Left ventricle myocardium superior (tissue), 1 donor: ENCODE measurements at places on chromosomes 16 and 17.
A peak's percentile ranks its signal among the peaks of the same experiment; 100 is the strongest.

DNA sequence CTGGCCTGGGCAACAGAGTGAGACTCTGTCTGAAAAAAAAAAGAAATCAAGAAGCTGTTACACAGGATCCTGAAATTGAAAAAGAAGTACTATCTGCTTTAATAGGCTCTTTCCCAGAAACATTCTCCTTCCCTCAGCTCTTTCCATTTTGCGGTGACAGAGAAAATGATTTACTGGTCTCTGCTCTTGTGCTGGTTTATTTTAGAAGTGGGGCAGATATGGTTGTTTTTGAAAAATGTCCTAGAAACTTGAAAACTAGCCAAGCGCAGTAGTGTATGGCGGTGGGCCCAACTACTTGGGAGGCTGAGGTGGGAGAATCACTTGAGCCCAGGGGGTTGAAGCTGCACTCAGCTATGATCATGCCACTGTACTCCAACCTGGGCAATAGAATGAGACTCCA is 28.8 kb upstream of the TANGO6 start:
- DNase-seq, result no peak

DNA sequence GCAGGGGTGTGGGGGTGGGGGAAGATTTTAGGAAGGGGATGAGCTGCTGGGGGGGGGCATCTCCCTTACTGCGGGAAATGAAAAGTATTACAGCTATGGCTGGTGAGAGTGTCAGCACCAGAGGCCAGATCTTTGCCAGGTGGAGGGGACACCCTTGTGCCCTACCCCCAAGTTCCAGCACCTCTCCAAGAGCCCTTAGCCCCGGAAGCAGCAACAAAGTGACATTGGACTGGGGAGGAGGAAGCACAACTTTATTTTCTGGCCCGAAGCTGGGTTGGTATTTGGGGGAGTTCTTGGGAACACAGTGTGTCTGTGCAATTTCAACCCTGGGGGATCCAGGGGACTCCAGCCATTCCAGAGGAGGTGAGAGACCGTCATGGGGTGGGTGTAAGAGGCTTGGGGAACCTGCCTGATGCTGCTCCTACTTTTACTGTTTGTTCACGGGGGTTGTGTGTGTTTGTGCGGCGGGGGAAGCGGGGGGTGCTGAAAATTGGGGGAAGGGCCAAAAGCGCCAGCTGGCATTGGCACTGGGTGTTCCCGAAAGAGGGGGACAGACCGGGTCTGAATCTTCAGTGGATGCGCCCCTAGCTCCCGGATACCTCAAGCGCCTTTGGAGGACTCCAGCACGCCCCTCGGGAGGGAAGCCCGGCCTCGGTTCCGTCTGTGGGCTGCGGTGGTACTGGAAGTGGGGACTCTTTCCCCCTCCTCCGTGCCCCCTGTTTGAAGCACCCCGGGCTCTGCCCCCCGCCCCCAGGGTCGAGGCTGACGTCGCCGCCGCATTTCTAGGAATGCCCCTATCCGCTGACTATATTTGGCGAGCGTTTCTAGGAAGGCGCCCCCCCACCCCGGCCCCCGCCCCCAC is 230.3 kb downstream of the MRTFB start:
- DNase-seq, result no peak

DNA sequence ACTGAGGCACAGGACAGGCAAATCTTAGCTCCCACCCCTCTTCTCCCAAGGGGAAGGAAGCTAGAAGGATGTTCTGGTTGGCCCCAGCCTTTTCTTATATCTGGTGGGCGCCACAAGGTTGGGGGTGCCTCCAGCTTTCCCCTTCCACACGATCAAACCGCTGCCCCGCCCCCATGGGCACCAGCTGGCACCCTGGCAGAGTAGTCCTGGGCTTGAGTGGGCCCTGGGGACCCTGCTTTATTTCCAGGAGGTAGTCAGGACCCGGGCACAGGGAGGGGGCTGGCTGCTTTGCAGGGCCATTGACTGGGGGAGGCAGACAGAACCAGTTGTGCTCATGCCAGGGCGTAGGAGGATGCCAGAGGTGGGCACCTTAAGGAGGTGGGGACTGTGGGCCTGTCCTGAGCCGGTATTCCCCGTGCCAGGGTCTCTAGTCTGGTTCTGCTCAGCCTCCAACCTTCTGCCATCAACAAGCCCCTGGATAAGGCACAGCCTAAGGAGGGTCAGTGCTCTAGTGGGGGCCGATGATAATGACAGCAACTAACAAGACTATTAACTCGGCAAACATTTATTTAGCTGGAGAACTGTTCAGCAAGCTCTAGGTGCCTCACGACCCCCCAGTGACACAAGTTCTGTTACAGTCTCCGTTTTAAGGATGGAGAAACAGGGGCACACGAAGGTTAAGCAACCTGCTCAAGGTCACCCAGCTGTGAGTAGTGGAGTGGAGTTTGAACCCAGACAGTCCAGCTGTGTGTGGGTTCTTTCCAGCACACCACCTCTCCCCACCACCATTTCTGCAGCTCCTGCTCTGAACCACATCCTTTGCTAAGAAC is 7.6 kb upstream of the PPP1R1B start:
- no peak for DNase-seq

DNA sequence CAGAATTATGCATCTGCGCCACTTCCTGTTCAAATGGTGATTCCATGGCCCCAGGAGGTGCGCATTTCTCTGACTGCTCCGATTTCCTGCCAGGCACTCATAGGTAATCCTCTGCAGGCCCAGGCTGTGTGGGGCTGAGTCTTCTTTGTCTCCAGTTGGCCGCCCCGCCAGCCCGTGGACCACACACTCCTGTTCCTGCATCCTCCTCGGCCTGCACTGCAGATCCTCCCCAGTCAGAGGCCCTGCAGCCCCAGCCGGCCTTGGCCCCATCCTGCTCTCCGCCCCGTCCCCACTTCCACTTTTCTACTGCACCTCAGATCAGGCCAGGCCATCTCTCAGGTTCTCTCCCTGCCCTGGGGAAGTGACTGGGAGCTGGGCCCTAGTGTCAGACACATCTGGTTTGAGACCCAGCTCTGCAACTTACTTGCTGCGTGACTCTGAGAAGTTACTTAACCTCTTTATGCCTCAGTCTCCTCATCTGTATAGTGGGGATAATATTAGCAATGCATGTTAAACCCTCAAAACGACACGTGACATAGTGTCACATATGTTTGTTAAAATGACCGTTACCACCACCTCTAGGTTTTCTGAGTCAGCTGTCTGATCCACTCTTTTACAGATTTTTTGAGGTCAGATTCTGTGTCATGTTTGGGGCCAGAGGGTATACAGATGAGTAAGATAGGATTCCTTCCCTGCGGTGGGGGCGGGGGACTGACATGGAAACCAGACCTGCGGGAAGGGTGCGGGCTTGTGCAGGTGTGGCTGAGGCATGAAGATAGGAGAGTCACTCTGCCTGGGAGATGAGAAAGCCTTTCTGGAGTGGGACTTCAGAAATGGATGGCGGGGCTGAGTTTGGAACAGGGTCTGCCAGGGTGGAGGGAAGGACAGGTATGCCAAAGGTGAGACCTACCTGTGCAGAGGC is 12.8 kb downstream of the RAB11FIP4 start:
- no peak for DNase-seq

GRCh38 chr17:55903028-55903690 is 152.3 kb downstream of the PCTP start:
- no peak for DNase-seq

GRCh38 chr17:62652251-62653001 is 25.0 kb downstream of the MRC2 start:
- peak; percentile 79 for DNase-seq

DNA sequence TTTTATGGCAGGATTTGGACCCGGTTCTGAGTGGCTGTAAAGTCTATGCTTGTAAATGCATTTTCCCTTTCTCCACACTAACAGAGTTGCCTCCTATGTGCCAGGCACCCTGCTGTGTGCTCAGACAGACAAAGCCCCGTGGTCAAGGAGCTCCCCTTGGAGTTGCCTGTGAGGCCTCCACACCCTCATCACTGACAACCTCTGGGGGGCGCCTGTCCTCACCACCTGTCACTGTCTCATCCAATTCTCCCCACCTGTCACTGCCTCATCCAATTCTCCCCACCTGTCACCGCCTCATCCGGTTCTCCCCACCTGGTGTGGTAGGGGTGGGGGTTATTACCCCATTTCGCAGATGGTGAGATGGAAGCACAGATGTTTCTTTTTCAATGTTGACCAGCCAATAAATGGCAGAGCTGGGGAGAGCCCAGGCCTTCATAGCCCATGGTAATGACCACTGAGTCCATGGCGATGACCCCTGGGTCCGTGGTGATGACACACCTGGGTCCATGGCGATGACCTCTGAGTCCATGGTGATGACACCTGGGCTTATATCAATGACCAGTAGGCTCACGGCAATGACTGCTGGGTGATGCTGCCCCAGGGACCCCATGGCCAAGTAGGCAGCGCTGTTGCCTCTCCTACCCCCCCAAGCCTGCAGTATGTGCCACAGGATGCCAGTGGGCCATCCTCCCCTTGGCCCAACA is 150.1 kb downstream of the IRF8 start:
- no peak for DNase-seq

DNA sequence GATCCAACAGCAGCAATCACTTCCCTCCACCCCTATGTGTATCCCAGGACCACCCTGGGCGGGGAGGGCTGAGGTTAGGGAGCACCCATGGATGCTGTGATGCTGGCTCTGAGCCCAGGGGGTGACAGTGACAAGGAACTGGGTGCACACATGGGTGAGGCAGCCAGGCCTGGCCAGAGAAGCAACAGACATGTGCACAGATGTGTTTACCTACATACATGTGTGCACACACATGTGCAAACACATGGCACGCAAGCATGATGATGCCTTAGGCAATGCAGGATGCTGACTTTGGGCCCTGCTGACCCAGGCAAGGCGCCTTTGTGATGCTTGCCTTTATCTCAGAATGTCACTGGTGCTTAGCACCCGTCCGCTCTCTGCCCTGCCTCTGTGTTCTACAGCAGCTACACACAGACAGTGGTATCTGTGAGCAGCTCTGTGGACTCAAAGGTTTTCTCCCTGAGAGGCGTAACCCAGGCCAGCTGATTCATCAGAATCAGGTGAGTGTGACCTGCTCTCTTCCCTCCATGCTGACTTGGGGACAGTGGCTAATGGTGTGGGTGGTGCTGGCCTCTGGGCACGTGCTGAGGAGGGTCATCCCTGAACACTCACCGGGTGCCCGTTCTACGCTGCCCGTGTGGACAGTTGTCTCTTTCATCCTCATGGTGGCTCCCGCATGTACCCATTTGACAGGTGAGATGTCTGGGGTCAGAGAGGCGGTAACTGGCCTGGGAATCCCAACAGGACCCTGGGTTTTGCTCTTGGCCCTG is 38.5 kb upstream of the KSR1 start:
- no peak for DNase-seq

DNA sequence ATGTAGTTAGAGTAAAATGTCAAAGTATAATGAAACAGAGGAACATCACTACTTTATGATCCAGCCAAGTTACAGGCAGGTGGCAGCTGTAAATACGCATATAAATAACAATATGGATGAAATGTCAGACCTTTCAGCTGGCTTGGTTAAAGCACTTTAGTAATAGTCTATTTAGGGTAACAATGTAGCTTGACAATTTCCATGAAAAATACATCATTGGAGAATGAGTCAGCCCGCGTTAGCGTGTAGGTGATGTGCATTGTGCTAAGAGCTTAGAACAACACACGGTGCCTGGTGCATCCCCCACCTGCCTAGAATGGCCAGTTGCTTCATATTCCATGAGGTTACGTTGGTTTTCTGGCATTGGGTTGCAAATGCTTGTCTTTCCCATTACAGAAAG is 119.4 kb downstream of the RBFOX1 start:
- no peak for DNase-seq

GRCh38 chr17:80594431-80595269 is 50.0 kb downstream of the RPTOR start:
- DNase-seq, result no peak

GRCh38 chr16:71327720-71328119 is 30.8 kb upstream of the CALB2 start:
- DNase-seq, result no peak

DNA sequence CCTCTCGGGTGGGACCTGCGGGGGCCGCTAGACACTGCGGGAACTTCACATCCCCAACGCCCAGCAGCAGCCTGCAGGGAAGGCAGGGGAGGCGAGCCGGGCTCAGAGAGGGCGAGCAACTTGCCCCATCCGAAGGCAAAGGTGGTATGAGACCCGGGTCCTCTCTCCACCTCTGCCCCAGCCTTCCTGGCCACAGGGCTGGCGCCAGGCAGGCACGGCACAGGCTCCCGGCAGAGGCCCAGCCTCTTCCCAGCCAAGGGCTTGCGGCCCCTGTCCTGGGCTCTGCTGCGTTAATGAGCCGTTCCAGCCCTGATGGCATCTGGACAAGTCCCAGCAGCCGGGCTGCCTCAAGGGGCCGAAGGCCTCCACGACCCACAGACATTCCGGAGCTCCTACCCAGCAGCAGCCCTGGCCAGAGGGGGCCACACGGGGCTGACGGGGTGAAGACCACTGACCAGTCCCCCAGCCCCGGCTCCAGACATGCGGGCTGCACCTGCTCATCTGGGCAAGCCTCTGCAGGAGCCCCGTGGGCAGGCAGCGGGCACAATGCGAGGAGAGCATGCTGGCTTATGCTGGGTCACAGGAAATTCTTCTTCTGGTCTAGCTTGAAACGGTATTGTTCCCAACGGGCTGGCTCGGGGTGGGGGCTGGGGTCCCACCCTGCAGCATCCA is 1.2 kb upstream of the HS3ST6 start:
- no peak for DNase-seq

DNA sequence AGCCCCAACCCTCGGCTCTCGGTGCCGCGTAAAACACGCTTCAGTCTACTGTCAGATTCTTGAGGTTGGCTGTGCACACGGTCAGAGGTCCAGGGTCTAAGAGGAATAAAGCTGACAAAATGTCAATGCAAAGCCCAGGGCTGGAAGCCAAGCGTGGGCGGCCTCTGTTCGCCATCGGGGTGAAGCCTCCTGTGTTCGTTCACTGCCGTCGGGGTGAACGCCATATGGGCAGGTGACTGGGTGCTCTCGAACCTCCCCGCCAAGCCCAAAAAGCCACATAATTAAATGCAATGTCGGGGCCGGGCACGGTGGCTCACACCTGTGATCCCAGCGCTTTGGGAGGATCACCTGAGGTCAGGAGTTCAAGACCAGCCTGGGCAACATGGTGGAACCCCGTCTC is 44.6 kb downstream of the MRM3 start:
- DNase-seq, result no peak

GRCh38 chr17:67105213-67105612 is 60.9 kb downstream of the CACNG1 start:
- no peak for DNase-seq

DNA sequence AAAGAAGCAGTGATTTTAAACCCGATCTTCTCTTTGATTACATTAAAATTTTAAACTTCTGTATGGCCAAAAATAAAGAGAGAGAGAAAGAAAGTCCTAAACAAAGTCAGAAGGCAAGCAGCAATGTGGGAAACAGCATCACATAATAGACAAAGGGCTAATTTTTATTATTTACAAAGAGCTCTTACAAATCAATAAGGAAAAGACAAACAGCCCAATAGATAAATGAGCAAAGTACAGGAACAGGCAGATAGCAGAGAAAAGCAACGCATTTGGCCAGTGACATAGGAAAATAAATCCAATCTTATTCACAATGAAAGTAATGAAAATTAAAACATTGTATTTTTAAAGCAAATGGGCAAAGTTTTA is 93.1 kb downstream of the SALL1 start:
- DNase-seq, result no peak
